ENCODE measurements at places on chromosomes 3 and 15. TPM values are rescaled to one million over a fixed set of nuclear protein-coding genes. Genes with fewer than 3 reads are reported as not detected.

Gene NR2F2
- total RNA-seq = 19.6 TPM

Gene DPH6
- total RNA-seq = 6.9 TPM

Gene TRIM69
- total RNA-seq = 8.2 TPM

DNA sequence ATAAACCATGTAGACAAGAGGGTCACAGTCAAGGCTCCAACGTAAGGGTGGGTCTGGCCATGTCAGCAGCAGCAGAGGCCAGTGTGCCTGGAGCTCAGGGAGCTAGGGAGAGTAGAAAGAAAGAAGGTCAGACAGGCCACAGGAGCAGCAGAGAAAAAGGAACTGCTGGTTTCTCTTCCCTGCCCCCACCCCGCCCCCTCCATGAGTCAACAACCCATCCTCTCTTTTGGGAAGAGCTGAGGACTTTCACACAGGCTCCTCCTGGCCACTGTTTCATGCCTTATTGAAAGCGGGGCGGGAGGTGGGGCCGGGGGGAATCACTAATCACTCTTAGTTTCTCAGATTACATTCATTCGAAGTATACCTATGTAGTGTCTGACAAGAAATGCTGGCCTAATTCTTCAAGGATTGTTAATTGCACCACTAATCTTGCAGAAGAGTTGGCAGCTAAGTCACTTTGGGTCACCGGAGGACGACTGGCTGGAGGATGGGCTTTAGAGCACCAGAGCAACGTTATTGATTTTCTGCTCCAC is 9.1 kb upstream of the SCG3 start:
- no peak for DNase-seq

Gene SSUH2
- not detected for total RNA-seq

DNA sequence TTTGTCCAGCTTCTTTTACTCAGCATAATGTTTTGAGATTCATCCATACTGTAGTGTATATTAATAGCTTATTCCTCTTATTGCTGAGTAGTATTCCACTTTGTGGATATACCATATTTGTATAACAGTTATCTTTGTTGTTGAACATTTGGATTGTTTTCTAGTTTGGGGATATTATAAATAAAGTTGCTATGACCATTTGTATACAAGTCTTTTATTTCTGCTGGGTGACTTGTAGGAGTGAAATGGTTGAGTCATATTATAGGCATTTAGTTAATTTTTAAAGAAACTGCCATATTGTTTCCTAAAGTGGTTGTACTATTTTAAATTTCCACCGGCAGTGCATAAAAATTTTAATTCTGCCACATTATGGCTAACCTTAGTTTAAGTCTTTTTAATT is 53.4 kb downstream of the RPL39L start:
- DNase-seq = no peak

Gene TRIP4
- 6.0 TPM for total RNA-seq

Gene LIPH
- total RNA-seq = 0.35 TPM

- DNase-seq = no peak
These were observed at the start of gene ITIH3 for GRCh38 chr3:52794612-52795099. Gene ITIH3, plus strand, starts transcription at chr3:52794796. Its CDS starts 8 bp downstream, at chr3:52794804.

- DNase-seq = no peak
These were observed 418.2 kb upstream of the PROK2 start for GRCh38 chr3:72203105-72203504.

Gene ANKUB1
- not detected for total RNA-seq

- DNase-seq = no peak
These were observed 251.1 kb downstream of the TBL1XR1 start for GRCh38 chr3:176946202-176946601.

Gene SLC28A1
- total RNA-seq = 1.1 TPM

DNA sequence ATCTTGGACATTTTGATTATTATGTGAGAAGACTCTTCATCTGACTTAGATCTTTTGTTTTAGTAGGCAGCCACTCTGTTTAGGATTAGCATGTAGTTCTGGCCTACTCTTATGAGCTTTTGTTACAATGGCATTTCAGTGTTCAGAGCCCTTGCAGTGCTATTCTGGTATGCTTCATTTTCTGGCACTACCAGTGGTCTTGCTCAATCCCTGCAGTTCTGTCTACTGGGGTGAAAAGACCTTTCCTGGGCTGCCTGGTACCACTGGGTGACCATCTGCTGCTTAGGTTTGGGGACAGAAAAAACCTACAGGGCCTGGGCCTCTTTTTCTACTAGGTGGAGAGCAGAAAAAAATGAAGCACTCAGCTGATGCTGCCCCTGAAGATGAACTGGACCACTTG is 42.5 kb downstream of the IL16 start:
- no peak for DNase-seq

Gene MYRIP
- total RNA-seq = not detected

Gene PPM1L
- 7.0 TPM for total RNA-seq
